NCI-H1048 (cell line): ENCODE measurements at places on chromosomes 1 and 21.

- no peak for DNase-seq
These were observed 4.1 kb downstream of the TAGLN2 start for GRCh38 chr1:159921251-159921650.

DNA sequence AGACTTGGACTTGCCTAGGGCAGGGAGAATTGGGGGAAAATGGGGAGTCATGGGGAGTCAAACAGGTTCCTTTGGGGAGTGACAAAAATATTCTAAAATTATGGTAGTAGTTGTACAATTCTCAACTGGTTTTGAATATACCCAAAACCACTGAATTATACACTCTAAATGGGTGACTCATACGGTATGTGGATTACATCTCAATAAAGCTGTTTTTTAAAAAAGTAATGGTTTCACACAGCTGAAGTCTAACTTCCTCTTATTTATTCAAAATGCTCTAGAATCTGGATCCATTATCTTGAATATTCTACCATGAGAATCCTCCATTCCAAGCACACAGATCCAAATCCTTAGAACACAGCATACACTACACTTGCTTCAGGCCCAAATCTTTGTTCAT is 11.1 kb downstream of the EIF4G3 start:
- DNase-seq = no peak

GRCh38 chr1:222387007-222387814 is 160.7 kb downstream of the HHIPL2 start:
- no peak for DNase-seq

GRCh38 chr1:7470904-7471638 is 300.0 kb upstream of the VAMP3 start:
- DNase-seq = no peak
